ENCODE measurements at places on chromosomes 11 and 22.

- DNase-seq: no peak
These were observed 7.4 kb upstream of the ZBTB16 start for GRCh38 chr11:114052160-114052559.

GRCh38 chr11:128417607-128418324, 169.6 kb downstream of the ETS1 start:
- no peak for DNase-seq

DNA sequence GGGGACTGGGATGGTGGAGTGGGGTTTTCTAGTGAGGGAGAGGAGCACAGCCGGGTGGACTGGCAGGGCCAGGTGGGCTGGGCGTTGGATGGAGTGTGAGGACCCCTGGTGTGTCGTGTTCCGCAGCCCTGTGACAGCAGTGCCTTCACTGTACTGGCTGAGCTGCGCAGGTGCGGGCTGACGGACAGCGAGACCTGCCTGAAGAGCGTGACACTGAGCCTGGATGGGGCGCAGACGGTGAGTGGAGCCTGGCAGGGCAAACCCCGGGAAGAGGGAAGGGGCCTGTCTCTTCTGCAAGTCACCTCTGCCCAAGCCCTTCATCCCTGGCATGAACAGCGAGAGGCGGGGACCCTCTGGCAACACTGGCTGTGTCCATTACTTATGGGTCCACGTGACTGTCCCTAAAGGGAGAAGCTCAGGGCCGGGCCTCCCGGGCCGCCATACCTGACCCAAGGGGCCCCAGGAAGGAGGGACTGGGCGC, 10.0 kb downstream of the MUC5AC start:
- DNase-seq: no peak

GRCh38 chr11:13276454-13276831, 1.1 kb upstream of the BMAL1 start:
- DNase-seq: no peak

DNA sequence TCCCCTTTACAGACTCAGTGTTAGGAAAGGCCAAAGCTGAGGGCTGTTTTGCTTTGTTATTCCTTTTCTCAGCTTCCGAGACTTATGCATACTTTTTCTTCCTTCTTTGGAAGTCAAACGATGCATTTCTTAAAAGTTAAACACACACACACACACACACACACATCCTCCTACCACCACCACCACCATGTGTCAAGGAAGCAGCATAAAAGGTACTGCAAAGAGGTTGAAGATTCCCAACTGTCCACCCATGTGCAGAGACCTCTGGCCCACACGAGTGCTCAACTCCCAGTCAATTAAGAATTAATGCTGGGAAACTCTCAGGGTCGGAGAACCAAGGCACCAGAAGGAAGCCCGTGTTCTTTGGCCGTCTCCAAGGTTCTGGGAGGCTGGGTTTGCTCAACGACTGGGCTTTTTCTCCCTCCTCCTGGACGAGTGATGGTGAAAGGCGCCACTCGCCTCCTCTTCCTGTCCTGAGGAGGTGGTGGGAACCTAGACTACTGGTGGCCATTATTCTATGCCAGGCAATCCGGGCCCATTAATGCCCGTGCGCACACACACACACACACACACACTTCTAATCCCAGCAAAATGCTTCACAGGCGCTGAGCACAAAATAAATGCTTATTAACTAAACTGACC, 15.1 kb downstream of the MN1 start:
- DNase-seq: no peak
